Posterior cingulate gyrus (tissue), 11 donors: ENCODE measurements at places on chromosomes 7 and 10.

DNA sequence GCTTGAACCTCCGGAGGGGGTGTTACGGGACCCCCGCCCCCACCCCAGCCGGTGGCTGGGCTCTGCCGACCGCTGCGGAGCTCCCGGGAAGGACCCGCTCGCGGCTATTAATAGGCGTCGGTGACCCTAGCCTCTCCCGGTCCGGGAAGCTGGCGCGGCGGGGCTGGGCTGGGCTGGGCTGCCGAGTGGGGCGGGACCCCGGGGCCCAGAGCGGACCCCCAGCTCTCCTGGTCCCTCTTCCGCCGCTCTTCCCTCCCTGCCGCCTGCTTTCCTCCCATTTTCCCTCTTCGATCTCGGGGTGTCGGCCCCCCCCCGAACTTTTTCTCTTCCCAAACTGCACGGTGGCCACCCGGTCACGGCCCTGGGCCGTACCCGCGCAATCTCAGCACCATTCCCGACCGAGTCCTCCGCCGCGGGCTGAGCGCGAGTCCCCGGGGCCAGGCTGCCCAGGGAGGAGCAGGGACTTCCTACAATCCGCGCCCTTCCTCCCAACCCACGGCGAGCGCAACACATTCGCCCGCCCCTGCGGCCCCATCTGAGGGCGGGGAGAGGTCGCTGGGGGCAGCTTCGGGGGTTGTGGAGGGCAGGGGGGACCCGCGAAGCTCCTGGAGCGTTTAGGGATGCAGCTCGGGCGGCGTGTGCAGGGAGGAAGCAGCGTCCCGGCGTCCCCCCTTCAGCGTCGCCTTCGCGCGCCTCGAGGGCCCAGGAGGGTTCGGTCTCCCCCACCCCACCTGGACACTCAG is 3.1 kb upstream of the ELFN1 start:
- no peak for DNase-seq

GRCh38 chr7:20721086-20721810 is 65.4 kb downstream of the SP8 start:
- DNase-seq = no peak

DNA sequence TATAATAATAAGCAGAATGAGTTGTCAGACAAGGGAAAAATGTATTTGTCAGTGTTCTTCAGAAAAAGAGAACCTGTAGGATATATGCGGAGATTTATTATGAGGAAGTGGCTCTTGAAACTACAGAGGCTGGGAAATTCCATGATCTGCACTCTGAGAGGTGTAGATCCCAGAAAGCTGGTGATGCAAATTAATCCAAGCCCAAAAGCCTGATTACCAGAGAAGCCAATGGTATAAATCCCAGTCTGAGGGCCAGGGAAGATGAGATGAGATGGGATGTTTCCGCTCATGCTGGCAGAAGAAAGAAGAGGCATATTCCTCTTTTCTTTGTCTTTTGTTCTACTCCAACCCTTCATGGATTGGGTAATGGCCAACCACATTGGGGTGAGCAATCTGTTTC is 732.8 kb upstream of the IGFBP3 start:
- DNase-seq = no peak

GRCh38 chr10:127318396-127318795 is 122.0 kb upstream of the INSYN2A start:
- peak; percentile 46 for DNase-seq

DNA sequence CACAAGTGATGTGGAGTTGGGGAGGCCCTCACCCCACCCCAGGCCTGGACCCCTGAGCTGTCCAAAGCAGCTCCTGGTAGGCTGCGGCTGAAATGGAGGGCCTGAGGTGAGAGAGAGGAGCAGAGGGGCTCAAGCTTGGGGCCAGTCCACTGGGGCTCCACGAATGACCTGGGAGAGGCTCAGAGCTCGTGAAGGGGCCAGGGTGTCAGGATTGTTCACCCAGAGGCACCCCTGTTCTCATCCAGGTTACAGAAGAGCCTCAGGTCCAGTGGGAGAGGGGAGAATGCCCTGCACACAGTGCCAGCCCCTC is 102.2 kb upstream of the RET start:
- no peak for DNase-seq

DNA sequence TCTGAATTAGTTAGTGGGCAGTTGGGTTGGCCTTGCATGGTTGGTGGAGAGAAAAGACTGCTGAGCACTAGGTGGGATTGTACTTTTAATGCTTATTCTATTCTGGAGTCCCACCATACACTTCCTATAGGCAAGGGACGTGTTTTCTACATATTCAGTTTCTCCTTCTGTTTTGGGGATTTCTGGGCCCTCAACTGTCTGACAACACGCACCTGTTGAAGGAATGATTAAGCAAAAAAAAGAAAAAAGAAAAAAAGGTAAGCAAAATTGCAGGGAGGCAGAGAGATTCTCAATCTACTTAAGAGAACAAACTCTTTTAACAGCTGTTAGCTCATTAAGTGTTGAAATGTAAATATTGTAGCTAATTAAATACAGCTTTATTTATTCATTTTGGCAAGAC is 541.3 kb downstream of the CALN1 start:
- DNase-seq = no peak

GRCh38 chr7:144477348-144477747 is 73.9 kb upstream of the NOBOX start:
- DNase-seq = no peak

DNA sequence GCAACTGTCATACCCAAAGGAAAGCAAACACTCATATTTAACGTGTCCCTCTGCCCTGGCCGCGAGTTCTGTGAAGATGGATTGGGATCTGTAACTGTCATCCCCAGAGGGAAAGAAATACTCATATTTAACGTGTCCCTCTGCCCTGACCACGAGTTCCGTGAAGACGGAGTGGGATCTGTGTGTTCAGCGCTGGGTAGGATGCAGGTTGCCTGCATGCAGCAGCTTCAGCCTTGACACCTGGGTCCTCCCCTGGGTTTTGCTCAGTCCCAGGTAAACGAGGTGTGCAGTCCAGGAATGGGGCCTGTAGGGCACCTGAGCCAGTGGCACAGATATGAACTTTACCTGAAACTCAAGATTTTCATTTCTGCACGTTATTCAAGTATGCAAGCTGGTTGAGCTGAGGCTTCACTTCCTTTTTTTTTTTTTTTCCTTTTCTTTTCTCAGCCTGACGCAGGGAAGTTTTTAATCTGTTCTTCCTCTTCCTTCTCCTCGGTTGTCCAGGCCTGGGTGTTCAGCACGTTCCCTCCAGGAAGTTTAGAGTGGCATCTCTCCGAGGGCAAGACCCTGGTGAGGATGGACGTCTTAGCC is 159.0 kb upstream of the SHH start:
- DNase-seq = no peak

DNA sequence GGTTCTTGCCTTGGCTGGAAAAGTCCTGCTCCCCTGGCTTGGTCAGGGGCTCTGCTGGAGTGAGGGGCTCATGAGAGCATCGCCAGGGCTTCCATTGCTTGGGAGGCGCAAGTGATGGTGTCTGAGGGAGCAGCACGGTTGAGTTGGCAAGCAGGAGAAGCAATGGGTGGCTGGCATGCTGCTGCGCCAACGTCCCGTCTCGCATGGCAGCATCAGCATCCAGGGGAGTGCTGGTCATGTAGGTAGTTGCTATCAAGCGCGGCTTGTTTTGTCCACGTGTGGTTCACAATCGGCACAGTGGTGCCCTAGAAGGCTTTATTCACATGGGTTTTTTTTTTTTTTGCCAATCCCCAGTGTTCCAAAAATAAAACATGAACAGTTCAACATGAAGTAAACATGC is 3.8 kb downstream of the PYROXD2 start:
- no peak for DNase-seq

DNA sequence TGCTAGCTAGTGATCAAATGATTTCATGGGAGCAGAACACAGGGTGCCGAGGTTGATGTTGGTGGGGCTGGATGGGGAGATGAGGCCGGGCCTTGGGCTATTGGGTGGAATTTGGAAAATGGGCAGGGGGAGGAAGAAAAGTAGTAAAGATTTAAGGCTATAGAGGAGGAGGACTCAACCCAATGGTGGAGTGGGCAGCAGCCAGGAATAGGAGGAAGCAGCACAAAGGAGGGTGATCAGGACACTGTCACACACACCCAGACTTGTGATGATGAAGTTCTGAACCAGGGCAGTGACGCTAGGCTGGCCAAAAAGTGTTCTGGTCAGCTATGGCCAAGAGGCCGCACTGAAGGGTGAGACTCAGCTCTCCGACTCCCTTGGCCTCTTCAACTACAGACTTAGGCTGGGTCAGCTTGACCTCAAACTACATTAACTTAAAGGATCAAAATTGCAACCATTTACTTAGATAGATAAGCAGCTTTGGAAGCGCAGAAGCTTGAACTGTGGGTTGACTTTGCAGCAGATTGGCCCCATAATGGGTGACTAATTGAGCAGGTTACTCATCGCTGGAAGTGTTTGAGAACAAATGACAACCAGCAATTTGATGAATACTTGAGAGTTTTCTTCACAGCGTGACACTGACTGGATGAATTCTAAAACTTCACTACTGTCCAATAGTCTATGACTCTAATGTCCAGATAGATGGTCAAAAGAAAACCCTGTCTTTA is 29.4 kb upstream of the GPR26 start:
- no peak for DNase-seq

- no peak for DNase-seq
Observed at GRCh38 chr7:31261341-31261740, 79.2 kb downstream of the NEUROD6 start.

DNA sequence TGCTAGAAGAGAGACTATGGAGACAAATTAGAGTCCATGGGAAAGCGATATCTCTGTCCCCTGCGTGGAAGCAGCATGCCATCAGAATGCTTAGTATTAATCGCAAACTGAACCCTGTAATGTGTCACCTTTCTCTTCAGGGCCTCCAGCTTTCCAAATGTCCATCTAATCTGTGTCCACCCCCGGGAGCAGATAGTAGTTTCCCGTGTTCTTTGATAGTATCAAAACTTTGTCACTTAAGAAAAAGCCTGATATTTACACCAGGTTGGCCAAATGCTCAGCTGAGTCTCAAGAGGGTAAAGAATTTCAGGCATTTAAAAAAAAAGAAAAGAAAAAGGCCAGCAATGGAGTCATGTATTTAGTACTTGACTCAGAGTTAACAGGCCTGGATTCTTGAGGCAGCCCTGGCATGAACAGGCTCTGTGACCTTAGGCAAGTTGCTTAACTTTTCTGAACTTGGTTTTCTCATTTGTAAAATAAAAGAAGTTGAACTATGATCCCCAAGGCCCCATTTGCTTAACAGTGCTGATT is 10.4 kb upstream of the GSAP start:
- no peak for DNase-seq

- DNase-seq = no peak
Observed at GRCh38 chr10:125144206-125144605, 16.2 kb downstream of the CTBP2 start.

- no peak for DNase-seq
Observed at GRCh38 chr10:107126512-107127065, 37.9 kb downstream of the SORCS1 start.
